Aorta (tissue), 5 donors: ENCODE measurements at places on chromosomes 13 and 19. TPM values are rescaled to one million over a fixed set of nuclear protein-coding genes. Genes with fewer than 3 reads are reported as not detected.

Gene ZNF134
- total RNA-seq, result 13.1 TPM

Gene FBXO27
- total RNA-seq, result 5.0 TPM

Gene CAPN12
- total RNA-seq, result 1.9 TPM

Gene VSTM2B
- not detected for total RNA-seq

Gene ZNF667
- 3.0 TPM for total RNA-seq

Gene BICRA
- total RNA-seq, result 12.3 TPM

Gene CERS4
- 33.7 TPM for total RNA-seq

Gene FGF21
- not detected for total RNA-seq

Gene TSHZ3
- total RNA-seq, result 20.6 TPM

Gene MCOLN1
- 36.0 TPM for total RNA-seq

Gene IL17D
- 9.2 TPM for total RNA-seq

Gene NHLRC3
- 35.9 TPM for total RNA-seq

Gene CYP4F8
- not detected for total RNA-seq

Gene CRTC1
- total RNA-seq, result 9.5 TPM

Gene GRK1
- 0.10 TPM for total RNA-seq

Gene MAP4K1
- total RNA-seq, result 13.2 TPM

Gene ICAM5
- 1.3 TPM for total RNA-seq

Gene RNF225
- total RNA-seq, result not detected

Gene EFNB2
- total RNA-seq, result 24.8 TPM

Gene HDGFL2
- total RNA-seq, result 23.6 TPM

Gene NLRP7
- not detected for total RNA-seq

Gene PCDH8
- 0.21 TPM for total RNA-seq

Gene STAP2
- 1.9 TPM for total RNA-seq

Gene HOMER3
- 29.5 TPM for total RNA-seq

Gene ZNF850
- total RNA-seq, result 4.2 TPM

Gene PABPC3
- 0.15 TPM for total RNA-seq

Gene SYNE4
- total RNA-seq, result 1.0 TPM

Gene CEACAM19
- total RNA-seq, result 12.7 TPM

Gene LGI4
- 17.5 TPM for total RNA-seq

Gene FFAR3
- total RNA-seq, result 0.39 TPM

Gene IGSF23
- not detected for total RNA-seq

Gene FREM2
- 0.16 TPM for total RNA-seq

Gene OR4F17
- total RNA-seq, result not detected

Gene RNF113B
- not detected for total RNA-seq

Gene ZNF536
- 0.62 TPM for total RNA-seq

Gene FCGBP
- 71.2 TPM for total RNA-seq

Gene GFY
- total RNA-seq, result not detected

Gene ZNF610
- total RNA-seq, result 2.2 TPM

Gene ZBTB45
- 15.6 TPM for total RNA-seq

Gene HIF3A
- total RNA-seq, result 55.4 TPM

Gene SNRPA
- total RNA-seq, result 47.2 TPM

Gene GAMT
- total RNA-seq, result 16.1 TPM

Gene ZNF549
- total RNA-seq, result 7.6 TPM

Gene FFAR2
- total RNA-seq, result 2.0 TPM

Gene NPAS1
- total RNA-seq, result 9.8 TPM

Gene IRS2
- total RNA-seq, result 15.8 TPM

Gene ADGRE3
- total RNA-seq, result 0.63 TPM

Gene NUFIP1
- 4.4 TPM for total RNA-seq

Gene ATP4B
- not detected for total RNA-seq

Gene SLC25A41
- 0.23 TPM for total RNA-seq

Gene SPINT2
- total RNA-seq, result 155 TPM
